ENCODE measurements at places on chromosomes 12 and 14.
A peak's percentile ranks its signal among the peaks of the same experiment; 100 is the strongest.

DNA sequence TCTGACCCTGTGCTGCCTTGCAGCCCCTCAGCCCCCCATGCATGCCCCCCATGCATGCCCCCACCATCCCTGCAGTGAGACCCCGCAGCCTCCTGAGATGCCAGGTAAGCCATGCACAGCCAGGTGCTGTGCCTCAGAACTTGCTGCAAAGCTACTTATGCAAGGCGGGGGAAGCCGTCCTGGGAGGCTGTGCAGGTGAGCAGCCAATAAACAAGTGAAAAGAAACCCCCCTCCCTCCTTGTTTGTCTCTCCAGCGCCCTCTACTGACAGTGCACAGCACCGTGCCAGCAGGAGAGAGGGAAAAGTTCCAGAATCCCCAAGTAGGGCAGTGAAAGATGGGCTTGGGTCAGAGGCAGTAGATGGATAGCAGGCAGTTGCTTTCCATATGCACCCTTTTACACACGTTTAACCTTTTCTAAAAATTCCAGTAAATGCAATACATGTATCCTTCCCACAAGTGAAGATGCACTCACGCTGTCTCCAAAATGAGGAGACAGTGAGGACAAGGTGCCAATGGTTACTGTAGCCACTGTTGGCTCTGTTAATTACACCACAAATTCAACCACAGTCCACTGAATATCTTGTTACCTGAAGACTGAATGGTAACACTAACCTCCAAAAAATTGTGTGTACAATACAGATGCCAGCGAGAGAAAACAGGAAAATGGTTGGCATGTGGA is 18.0 kb downstream of the TNFAIP2 start:
- no peak for DNase-seq

DNA sequence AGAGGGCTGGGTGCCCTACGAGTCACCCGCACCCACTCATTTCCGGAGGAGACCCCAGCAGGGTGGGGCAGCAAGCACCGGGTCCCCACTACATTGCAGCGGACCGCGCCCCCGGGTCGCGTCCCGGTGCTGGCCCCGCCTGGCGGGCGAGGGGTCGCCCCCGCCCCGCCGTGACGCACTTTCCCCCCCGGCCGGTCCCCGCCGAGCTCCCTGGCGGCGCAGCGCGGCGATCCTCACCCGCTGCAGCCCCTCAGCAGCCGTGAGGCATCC is 106.1 kb downstream of the PRICKLE1 start:
- no peak for DNase-seq

- no peak for DNase-seq
Measured at GRCh38 chr12:92558215-92558773, 144.5 kb upstream of the PLEKHG7 start.

GRCh38 chr14:73749706-73750530 is 35.7 kb upstream of the PNMA1 start:
- no peak for DNase-seq

- DNase-seq, result no peak
Measured at GRCh38 chr14:22939684-22940083, 10.5 kb upstream of the PRMT5 start.

DNA sequence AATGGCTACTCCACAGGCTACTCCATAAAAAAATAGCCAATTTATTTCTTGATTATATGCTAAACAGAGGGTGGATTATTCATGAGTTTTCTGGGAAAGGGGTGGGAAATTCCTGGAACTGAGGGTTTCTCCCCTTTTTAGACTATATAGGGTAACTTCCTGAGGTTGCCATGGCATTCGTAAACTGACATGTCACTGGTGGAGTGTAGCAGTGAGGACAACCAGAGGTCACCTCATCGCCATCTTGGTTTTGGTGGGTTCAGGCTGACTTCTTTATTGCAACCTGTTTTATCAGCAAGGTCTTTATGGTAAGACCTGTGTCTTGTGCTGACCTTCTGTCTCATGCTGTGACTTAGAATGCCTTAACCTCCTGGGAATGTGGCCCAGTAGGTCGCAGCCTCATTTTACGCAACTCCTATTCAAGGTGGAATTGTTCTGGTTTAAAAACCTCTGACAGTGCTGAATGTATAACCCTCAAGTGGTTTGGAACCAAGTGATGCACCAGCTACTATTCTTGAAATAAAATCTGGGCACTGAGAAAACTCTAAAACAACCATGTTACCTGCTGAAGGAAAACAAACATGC is 27.7 kb downstream of the C12orf56 start:
- no peak for DNase-seq

DNA sequence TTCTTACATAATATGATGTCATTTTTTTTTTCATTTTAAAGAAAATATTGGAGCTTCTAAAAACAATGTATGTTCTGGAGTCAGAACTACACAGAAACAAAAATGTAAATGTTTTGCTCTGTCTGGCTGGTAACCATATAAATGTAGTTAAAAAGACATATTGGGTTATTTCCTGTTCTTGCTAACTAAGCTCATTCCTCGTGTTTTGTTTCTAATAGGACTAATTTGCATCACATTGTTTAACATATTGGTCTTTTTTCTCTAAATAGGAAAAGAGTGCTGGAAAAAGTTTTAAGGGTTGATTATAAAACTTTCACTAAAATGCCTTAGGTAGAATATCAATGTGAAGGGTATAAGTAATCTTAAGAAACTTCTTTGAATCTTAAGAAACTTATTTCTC is 221.3 kb downstream of the SLC6A15 start:
- no peak for DNase-seq

GRCh38 chr12:123013185-123014095 is 33.0 kb downstream of the ARL6IP4 start:
- DNase-seq, result no peak

GRCh38 chr14:96160913-96161310 is 43.7 kb upstream of the BDKRB2 start:
- DNase-seq, result no peak

DNA sequence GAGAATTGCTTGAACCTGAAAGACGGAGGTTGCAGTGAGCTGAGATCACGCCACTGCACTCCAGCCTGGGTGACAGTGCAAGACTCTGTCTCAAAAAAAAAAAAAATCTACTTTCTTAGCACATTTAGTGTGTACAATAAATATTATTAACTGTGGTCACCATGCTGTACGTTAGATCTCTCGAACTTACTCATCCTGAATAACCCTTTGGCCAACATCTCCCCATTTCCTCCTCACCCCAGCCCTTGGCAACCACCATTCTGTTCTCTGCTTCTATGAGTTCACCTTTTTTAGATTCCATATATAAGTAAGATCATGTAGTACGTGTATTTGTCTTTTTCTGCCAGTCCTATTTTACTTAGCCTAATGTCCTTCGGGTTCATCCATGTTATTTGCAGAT is 13.4 kb downstream of the FUT8 start:
- DNase-seq, result no peak

GRCh38 chr12:112714166-112714710 is 77.3 kb upstream of the RPH3A start:
- no peak for DNase-seq

DNA sequence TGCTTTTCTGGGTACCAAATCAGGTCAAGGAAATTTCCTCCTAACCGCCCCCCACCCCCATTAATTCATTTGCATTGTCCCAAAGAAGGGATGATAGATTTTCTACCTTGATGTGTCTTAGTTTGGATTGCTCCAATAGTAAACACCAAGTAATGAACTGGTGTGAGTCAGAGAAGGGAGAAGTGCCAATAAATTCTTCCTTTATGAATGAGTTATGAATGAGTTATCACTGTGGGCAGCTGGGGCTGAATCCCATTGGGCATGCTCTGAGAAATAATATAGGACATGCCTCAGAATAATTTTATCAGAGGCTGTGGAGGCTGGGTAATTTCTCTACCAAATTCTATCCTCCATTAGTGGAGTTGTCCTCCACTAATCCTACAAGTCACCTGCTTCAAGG is 277.9 kb upstream of the FLRT2 start:
- no peak for DNase-seq

- no peak for DNase-seq
Measured at GRCh38 chr12:101781834-101782233, 42.6 kb upstream of the SYCP3 start.

- DNase-seq, result no peak
Measured at GRCh38 chr12:29201296-29201695, 52.2 kb downstream of the FAR2 start.

DNA sequence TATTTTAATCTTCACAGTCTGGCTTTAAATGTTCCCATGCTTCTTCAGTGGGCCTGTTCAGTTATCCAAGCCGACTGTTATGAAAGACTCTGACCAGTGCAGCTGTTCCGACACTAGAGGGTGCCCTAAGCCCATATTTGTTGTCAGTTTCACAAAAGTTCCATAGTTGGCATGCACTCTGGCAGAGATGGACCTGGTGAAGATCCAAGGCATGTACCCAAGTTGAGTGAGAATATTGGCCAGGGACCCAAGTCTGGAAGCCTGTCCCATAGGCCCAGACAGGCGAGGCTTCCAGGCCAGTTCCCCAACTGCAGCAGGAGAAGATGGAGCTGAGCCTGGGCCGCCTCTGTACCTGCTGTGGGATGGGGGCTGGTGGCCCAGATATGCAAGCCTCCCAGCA is 27.4 kb upstream of the GUCY2C start:
- DNase-seq, result peak; percentile 36

DNA sequence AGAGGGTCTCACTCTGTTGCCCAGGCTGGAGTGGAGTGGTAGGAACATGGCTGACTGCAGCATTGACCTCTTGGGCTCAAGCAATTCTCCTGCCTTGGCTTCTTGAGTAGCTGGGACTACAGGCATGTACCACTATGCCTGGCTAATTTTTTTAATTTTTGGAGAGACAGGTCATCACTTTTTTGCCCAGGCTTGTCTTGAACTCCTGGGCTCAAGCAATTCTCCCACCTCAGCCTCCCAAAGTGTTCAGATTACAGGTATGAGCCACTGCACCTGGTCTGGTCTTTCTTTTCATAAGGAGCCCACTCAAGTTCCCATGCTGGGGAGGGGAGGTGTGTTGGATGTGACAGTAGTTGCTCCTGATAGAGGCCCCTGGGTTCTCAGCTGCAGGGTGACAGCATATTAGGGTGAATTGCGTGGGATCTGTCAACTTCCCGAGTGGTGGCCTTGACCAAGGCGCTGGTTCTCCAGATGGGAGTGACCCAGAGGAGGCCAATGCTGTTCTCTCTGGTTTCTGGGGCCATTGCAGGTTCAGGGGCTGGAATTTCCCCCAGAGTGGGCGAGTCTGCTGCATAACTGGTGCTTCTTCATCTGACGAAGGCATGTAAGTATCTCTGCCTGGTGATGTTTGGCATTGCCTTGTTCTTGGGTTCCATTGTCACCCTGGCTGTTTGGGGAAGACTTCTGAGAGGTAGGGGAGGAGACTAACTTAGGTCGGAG is 52.4 kb upstream of the ESRRB start:
- DNase-seq, result no peak

GRCh38 chr12:104180374-104180773 is 35.2 kb upstream of the TXNRD1 start:
- no peak for DNase-seq

All from stimulated activated CD8-positive, alpha-beta memory T cell treated with anti-CD3 and anti-CD28 coated beads, Interleukin-7, amount 100 ng/mL, for 1 hour (primary cell).